ENCODE measurements at places on chromosomes 2 and 18.

GRCh38 chr2:84924173-84925106 lies 19.0 kb downstream of the TMSB10 start:
- DNase-seq, result no peak

- DNase-seq, result no peak
These were observed 237.1 kb downstream of the BCL2 start for GRCh38 chr18:63082366-63083019.

DNA sequence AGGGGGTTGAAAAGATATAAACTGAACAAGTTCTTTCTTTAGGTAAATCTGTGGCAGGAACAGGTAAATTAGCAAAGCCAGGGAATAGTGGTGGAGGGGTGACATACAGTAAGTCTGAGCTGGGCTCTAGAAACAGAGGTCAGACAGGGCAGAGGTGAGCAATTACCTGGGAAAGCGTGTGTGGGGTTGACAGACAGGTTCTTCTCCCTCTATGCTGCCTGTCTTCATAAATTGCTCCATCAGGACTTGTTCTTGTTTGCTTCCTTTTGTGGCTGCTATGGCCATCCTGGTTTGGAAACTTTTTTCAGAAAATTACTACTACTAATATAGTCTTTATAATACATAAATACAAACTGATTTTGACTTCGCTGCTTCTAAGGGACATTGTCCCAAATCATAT lies 3.4 kb upstream of the ANKRD12 start:
- DNase-seq, result no peak

- DNase-seq, result no peak
These were observed 51.0 kb upstream of the TMEM18 start for GRCh38 chr2:728165-728564.

DNA sequence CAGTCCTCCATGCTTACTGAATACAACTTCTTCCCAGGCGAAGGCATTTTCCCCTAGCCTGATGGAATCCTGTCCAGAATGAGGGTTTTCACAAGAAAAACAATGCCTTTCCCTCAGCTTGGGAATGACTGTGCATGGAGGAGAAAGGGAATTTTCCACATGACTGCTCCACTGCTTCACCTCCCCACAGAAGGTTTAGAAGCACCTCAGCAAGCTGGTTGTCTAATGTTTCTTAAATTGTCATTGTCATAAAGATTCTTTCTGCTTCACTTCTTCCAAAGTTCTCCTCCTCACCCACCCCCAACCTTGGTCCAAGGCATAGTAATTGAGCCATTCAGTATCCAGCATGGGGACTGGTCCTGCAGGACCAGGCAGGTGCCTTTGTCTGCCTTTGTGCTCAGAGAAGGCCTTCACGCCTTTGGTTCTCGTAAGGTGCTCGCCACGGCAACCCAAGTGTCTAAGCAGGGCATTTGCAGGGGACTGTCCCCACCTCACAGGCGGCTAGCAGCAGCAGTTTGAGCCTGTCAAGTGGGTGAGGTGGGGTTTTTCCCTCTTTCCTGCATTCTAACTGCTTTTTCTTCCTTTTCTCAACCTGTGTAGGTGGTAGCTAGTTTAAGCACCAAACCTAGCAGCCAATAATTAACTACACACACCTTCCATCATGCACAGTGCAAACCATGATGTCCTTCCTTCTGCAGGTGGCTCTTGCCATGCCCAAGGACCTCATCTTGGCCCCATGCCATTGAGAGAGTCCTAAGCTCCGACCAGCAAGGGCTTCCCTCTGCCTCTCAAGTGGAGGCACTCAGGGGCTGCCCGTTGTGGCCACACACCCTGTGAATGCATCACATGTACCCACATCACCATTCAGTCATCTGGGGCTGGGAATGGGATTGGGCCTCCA lies 65.7 kb upstream of the BCL2L11 start:
- no peak for DNase-seq

GRCh38 chr2:204507636-204508035 lies 37.6 kb upstream of the PARD3B start:
- DNase-seq, result no peak

DNA sequence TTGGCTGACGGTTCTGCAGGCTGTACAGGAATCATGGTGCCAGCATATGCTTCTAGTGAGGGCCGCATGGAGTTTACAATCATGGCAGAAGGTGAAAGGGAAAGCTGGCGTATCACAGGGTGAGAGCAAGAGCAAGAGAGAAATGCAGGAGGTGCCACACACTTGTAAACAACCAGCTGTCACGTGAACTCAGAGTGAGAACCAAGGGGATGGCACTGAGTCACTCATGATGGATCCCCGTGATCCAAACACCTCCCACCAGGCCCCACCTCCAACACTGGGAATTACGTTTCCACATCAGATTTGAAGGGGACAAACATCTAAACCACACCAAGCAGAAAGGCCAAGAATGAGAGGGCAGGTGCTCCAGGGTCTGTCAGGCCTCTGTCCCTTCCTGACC lies 185.0 kb upstream of the PID1 start:
- DNase-seq, result no peak

DNA sequence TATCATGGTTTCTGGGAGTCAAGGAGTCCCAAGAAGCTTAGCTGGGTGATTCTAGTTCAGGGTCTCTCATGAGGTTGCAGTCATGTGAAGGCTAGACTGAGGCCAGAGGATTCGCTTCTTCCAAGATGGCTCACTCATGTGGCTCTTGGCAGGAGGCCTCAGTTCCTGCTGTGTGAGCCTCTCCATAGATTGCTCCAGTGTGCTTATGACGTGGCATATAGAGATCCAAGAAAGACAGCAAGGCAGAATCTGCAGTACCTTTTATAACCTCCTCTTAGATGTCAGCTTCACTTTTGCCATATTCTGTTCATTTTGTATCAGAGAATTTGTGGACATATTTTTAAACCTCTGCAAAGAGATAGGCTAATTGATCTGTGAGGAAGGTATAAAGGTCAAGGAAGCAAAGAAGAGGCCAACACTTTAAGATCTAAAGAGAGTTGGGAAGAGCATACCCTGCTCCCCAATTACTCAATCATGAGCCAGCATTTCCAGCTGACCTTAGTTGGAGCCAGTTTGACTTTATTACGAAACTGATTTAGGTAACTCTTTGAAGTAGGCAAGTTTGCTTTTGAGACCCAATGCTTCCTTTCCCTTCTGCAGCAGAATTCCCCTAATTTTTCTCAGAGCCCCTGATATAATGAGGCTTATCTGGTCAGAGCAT lies 134.7 kb downstream of the EML6 start:
- no peak for DNase-seq

- DNase-seq, result no peak
These were observed 547.0 kb downstream of the NUP35 start for GRCh38 chr2:183671233-183671632.

DNA sequence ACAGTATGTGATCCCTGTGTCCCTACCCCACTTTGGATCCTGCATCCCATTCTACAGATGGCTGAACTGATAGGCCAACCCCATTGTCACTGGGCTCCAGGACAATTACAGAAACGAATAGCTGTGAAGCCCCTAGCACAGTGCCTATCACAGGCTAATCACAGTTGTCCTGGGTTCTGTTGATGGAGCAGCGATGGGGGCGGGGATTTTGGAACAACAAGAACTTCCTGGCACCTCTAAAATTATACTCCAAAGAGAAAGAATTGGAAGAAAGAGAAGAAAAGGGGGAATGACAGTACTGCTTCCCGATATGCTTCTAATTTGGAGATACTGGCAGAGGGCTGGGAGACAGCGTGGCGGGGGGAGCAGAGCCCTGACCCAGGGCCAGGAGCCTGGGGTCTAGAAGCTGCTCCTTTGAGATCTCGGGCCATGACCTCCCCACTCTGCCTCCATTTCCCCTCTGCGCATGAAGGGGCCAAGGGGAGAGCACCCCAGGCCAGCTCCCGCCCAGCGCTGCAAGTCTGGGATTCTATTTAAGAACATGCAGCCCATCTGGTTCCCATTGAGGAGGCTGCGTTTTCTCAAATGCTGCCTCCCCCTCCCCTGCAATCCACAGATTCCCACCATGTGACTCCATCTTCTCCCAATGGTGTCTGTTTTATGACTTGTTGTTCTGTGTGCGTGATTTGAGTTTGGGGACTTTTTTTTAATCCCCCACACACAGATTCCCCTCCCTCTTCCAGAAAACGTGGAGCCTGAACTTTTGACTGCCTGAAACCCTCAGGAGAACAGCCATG lies 202.7 kb downstream of the CYP26B1 start:
- DNase-seq, result peak; percentile 32

- DNase-seq, result no peak
These were observed 594.8 kb upstream of the ZEB2 start for GRCh38 chr2:145114726-145115125.

Data from endodermal cell (in vitro differentiated cells).